Stimulated activated CD4-positive, alpha-beta T cell treated with anti-CD3 and anti-CD28 coated beads, Interleukin-12 subunit alpha, Interleukin-12 subunit beta, amount 100 ng/mL, for 24 hours (primary cell): ENCODE measurements at places on chromosomes 12 and 14.

DNA sequence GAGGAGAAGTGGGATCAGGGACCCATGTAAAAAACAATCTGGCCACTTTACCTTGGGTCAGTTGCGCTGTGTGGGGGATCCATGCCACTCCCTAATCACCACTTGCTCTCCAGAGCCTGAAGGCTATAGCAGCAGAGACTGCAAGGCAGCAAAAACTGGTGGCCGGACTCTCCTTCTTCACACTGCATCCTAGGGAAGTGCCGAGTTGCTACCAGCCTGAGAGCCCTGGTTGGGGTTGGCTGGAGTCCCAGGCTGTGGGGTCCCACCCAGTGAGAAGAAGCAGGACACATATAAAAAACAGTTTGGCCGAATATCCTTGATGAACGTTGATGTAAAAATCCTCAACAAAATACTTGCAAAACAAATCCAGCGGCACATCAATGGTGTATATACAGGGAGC, 341.2 kb downstream of the AEBP2 start:
- DNase-seq, result no peak

GRCh38 chr12:53299101-53299453, 418 bp upstream of the MYG1 start:
- peak; percentile 24 for DNase-seq

- DNase-seq, result no peak
Observed at GRCh38 chr12:121958541-121959240, 40.3 kb downstream of the CFAP251 start.

DNA sequence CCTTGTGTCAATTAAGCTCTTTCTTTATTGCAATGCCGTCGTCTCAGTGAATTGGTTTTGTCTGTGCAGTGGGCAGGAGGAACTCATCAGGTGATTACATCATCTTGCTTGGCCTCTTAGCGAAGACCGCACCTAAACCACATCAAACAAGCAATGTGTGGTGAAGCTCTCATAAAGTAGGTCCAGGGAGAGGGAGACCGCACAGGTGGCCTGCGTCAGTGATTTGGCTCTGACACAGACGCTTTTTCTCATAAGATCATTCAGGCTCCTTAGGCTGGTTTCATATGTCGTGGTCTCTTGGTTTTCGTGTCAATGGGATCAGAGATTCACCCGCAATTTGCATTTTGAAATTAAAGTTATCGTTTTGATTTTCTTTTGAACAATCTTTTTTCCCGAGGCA, 6.7 kb upstream of the TESC start:
- no peak for DNase-seq

GRCh38 chr12:103161582-103162362, 204.3 kb downstream of the ASCL1 start:
- no peak for DNase-seq
